ENCODE measurements at places on chromosomes 4 and X.
A peak's percentile ranks its signal among the peaks of the same experiment; 100 is the strongest.

DNA sequence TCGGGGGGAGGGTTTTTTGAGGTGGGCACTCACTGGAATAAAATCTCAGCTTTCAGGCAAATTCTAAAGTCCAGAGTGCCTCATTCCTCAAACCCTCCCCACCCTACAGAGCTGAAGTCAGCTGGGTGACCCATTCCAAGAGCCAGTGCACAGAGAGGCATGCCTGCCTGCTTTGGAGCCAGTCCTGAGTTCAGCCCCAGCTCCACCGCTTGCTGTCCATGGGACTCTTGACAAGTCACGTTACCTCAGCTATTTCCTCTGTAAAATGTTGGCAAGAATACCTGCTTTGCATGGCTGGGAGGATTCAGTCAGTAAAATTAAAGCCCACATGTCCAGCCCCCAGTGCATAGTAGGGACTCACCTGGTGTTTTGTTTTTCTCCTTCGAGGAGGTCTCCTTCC is 125.9 kb upstream of the PJA1 start:
- DNase-seq = no peak

GRCh38 chr4:155777971-155778735 is 19.3 kb downstream of the GUCY1B1 start:
- DNase-seq = no peak

- no peak for DNase-seq
Observed at GRCh38 chr4:119070301-119070700, 65.3 kb upstream of the MYOZ2 start.

DNA sequence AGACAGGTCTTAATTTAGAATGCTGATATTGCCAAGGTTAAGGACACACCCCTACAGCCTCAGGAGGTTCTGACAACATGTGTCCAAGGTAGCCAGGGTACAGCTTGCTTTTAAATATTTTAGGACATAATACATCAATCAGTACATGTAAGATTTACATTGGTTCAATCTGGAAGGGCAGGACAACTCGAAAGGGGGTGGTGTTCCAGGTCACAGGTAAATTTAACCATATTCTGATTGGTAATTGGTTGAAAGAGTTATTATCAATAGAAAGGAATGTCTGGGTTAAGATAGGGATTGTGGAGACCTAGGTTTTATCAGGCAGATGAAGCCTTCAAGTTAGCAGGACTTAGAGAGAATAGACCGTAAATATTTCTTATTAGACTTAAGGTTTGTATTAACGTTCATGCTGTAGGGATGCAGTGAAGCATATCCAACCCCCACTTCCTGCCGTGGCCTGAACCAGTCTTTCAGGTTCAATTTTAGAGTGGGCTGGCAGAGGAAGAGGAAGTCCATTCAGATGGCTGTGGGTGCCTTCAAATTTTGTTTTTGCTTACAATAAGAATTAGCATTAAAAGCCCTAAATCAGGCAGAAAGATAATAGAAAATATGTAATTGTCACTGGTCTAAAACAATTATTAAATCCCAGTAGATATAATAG is 136.5 kb upstream of the GALNTL6 start:
- no peak for DNase-seq

DNA sequence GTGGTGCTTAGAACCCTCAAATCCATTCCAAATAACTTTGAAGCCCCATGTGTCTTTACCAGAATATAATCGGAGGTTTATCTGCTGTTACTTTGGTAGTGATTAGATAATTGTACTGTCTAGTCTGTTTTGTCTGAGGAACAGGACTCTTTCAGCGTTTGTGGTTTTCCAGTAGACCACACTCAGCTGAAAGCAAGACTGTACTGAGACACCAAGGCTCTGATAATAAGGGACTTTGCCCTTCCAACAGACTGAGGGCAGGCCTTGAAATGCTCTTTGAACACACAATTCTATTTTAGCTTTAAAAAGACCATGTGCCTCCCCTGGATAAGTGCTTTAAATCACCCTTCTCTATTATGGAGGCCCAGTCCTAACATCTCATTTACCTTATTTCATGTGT is 76.1 kb downstream of the KLHL8 start:
- no peak for DNase-seq

DNA sequence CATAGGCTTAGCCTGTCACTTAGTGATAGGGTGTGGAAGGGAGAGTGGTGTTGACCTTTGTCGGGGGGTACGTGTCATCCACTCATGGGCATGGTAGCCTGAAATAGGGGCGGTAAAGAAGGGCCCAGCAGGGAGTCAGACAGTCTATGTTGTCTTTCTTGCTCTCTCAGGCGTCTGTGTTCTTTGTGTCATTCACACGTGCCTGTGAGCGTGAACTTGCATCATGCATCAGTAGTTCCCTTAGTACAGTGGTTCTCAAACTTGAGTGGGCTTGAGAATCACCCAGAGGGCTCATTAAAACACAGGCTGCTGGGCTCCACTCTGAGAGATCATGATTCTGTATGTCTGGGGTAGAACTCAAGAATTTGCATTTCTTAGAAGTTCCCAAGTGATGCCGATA is 450.9 kb upstream of the FTHL17 start:
- DNase-seq = no peak

GRCh38 chr4:165461159-165461821 is 82.5 kb downstream of the CPE start:
- DNase-seq = no peak

DNA sequence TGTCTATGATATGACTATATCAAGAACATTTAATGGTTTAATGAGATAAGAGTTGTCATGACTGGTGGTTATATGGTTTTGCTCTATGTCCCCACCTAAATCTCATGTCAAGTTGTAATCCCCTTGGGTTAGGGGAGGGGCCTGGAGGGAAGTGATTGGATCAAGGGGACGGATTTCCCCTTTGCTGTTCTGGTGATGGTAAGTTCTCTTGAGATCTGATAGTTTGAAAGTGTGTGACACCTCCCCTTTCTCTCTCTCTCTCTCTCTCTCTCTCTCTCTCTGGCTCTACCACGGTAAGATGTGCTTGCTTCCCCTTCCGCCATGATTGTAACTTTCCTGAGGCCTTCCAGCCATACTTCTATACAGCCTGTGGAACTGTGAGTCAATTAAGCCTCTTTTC is 803.4 kb downstream of the TRIML1 start:
- no peak for DNase-seq

GRCh38 chrX:31268359-31268758 is 196.5 kb upstream of the FTHL17 start:
- no peak for DNase-seq

DNA sequence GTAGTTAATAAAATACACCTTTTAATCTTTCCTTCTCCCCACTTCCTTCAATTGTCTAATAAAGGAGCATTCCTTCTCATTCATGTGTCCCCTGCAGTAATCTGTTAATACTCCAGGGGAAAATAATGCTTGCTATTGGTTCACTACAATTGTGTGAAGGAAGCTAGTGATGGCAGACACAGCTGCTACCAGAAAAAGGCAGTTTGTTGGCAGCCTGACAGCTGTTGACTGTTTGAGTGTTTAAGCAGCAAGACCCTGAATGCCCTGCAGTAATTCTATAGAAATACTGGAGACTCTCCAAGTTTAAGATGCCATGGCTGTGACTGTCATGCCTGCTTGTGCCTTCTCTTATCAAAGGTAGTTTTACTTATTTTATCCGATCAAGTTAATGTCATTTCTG is 359.5 kb downstream of the C4orf33 start:
- DNase-seq = no peak

DNA sequence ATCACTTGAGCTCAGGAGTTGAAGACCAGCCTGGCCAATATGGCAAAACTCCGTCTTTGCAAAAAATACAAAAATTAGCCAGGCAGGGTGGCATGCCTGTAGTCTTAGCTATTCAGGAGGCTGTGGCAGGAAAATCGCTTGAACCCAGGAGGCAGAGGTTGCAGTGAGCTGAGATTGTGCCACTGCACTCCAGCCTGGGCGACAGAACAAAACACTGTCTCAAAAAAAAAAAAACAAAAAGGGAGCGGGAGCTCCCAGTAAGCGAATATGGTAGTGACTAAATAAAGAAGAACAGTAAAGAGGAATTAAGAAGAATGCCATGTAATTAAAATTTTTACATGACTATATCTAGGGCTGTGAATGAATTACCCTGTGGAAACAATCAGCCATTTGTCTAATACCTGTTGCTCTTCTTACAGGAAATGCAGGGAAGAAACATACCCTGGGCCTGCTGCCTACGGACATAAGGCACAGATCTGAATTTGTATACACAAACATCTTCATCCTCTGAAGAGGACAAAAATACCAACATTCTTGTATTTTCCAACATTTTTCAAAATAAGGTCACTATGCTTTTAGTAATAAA is 11.4 kb downstream of the WDFY3 start:
- no peak for DNase-seq

- DNase-seq = no peak
Observed at GRCh38 chrX:153784325-153784967, 3.6 kb downstream of the SRPK3 start.

GRCh38 chr4:127667116-127667515 is 34.4 kb downstream of the INTU start:
- DNase-seq = no peak

DNA sequence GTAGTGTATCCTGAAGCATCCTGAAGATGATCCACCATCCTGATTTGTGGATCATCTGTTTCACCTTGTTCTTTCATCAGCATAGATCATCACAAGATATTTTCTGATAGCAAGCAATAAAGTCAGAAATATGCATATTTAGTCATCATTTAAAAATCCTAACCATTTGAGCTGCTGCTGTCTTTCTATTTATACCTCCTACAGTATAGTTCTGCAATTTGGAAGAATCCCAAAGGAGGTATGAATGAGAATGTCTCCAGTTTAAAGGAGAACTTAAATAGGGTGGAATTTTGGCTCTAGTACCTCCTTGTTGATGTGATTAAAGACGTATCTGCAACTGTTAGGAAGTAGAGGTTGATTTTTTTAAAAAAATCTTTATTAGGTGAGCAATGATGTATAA is 7.6 kb downstream of the SLC25A14 start:
- no peak for DNase-seq

DNA sequence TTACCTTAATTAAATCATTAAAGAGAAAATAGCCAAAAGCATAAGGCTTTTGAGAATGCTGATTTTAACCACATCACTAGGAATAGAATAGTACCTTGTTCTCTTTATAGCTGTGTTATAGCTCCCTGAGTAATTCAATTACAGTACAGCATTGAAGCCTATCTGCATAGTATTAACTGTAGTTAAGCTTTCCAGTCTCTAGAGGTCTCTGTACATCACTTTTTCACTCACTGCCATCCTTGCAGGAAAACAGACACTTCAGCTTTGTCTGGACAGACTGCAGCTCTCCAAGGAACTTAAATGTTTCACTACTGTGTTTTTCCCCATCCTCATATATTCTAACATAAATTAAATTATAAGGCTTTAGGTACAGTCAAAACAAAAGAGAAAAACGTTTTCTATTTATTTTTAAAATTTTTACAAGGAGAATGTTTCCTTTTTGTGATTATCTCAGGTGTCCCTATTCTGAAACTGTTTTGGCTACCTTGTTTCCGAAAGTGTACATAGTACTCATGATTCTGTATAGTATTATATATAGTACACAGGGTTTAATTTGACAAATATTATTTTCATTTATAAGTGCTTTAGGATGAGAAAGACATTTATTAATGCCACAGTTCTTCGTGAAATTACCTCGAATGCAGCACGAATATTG is 407.9 kb downstream of the PCDH18 start:
- DNase-seq = no peak

- no peak for DNase-seq
Observed at GRCh38 chrX:31593353-31593752, 521.5 kb upstream of the FTHL17 start.

GRCh38 chr4:1989533-1990347 is 19.0 kb downstream of the NELFA start:
- no peak for DNase-seq

DNA sequence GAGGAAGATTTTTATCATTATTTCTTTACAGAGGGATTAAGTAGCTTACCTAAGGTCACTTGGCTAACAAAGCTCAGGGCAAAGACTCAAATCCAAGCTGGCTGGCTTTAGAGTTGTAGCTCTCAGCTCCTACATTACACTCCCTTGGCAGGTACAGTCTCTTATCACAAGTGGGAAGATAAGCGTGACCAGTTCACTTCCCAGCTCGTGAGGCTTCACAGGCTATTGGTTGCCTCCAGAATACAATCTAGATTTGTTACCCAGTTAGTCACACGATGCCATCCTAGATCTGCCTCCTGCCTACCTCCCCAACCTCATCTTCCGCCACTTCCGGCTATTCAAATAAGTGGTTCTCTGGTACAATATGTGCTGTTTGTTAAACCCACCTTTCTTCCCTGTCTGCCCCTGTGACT is 3.7 kb downstream of the MMRN1 start:
- DNase-seq = no peak

DNA sequence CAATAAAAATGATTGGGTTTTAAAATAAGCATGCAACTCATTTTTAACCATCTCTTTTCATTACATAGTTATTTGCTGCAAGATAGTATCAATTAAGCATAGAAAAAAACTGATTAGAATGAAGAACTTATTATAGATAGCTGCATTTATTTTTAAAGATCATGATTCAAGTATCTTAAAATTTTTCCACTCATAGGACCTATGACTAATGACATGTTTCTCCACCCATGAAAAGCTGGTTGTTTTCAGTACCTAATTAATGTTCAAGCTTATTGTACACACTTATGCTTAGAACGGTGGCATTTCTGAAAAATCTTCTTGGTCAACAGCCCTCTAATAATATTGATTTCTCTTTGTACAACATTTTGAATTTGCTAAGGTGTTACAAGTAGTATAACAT is 193.5 kb upstream of the PITX2 start:
- DNase-seq = no peak

- peak; percentile 13 for DNase-seq
Observed at GRCh38 chr4:186192066-186192612, 772 bp downstream of the CYP4V2 start.

DNA sequence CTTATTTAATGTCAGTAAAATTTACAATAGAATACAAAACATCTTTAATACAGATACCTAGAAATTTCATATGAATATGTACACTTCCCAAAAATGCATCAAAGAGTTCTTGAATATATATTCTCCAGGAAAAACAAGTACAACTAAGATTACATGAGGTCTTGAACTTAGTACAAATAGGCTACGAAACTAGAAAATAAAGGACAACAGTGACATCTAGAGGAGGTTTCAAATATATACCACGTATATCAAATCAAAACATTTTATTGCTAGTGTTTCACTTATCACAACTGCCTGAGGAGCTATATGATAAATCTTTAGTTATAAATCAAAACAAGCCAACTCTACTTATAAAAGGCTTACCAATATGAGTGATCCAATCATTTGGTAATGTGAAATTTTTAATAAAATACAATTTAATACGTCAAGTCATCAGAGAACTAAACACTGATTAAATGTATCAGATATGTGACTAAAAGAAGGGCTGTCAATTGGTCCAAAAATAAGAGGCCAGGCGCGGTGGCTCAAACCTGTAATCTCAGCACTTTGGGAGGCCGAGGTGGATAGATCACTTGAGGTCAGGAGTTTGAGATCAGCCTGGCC is 36.6 kb downstream of the ANAPC10 start:
- no peak for DNase-seq

DNA sequence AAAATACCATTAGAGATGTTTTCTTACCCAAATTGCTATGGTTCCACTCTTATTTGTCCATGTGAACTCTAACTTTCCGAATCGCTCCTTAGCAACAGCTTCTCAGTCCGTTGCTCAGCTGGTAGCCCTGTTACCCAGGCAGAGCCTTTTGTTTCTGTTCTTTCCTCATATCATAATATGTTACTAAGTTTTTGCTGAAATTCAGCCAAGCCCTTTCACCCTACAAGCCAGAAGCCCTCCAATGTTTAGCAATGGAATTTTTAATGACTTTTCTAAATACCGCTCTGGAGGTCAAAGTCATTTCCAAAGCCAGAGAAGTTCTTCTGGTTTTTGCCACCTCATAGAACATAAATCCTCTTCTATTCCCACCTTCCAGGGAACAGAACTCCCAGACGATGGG is 1029.5 kb downstream of the C4orf33 start:
- no peak for DNase-seq
